ENCODE measurements at places on chromosomes 6 and 20.

DNA sequence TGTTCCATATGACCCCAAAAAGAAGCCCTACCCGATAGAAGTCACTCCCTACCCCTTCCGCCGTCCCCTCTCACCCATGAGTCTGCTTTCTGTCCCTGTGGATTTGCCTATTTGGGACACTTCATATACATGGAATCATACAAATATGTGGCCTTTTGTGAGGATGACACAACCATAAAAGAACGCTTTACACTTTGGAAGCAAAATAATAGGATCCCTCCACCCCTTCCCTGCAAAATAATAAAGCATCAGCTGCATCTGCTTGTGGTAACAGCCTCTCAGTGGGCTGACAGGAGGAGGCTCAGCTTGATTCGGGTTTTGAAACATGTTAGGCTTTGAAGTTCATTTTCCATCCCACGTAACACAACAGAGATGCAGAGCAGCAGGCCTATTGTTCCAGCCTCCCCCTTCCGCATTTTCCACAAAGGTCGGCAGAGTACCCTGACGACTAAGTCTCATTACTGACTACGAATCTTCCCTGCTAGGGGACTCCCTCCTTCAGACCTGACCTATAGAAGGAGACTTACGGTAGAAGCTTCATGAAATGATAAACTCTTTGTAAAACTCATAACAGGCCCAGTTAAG, 99.1 kb downstream of the ALDH8A1 start:
- no peak for DNase-seq

- DNase-seq = no peak
Measured at GRCh38 chr20:46388201-46388836, 18.1 kb downstream of the ELMO2 start.

GRCh38 chr6:166553563-166554271, 32.8 kb downstream of the RAMACL start:
- peak; percentile 35 for DNase-seq

DNA sequence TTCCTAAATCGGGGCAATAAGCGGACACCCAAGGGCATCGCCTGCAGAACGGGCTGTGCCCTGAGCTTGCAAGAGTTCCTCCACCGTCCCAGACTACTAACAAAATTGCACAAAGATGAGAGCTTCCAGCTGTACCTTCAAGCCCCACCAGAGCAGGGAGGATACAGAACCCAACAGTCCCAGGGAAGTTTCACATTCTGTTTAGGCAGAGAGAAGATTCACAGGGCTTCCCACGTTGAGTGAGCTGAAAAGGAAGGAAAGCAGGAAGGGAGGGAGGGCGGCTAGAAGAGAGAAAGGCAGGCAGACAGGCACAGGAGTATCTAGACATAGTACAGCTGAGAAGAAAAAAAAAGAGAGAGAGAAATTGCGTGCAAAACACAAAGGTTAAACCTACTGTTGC, 112.6 kb upstream of the AFDN start:
- no peak for DNase-seq

DNA sequence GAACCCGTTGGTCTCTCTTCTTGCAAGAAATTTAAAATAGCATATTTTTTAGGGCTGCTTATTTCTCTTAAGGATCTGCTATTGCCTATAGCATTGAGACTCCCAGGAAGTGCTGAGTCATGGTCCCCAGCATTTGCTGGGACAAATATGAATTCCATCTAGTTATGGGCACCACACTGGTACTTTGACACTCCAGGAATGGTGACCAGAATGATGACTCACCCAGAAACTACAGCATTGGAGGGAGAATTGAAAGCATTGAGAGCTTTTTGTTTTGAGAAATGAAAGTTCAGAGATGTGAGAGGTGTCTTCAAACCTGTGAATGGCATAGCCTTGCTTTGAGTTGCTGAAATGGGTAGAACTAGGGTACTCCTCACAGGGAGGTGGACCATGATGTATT, 699.7 kb downstream of the DHX35 start:
- peak; percentile 19 for DNase-seq

DNA sequence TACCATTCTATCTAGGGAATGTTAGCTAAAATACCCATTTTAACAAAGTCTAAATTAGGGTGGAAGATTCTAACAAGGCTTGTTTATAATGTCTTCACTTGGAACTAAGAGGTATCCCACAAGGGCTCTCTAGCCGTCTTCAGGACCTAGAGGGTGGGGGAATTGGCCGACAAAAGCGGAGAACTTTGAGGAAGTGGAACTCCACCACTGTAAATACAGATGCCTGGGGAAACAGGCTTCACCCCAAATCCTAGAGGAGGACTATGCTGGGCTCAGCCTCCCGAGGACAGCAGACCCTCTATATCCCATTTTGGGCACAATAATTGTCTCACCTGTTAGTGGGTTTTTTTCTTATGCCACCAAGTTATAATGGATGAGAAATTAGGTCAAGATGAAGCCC, 58.0 kb upstream of the TFB1M start:
- DNase-seq = no peak

DNA sequence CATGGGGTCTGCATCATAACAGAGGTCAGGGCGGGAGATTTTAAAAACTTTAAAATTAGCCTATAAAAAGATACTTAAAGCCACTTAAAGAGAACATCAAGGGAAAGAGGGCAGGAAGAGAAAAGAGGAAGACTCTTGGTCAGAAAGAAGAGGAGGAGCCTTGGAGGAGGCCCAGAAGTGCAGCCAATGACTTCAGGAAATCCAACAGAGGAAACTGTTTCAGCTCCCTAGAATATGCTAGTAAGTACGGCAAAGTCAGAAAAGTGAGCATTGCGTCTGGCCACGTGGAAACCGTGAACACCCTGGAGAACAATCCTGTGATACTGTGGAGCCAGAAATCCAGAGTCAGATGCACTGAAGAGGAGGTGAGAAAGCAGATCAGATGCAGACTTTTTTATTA, 22.5 kb upstream of the NHSL1 start:
- no peak for DNase-seq

DNA sequence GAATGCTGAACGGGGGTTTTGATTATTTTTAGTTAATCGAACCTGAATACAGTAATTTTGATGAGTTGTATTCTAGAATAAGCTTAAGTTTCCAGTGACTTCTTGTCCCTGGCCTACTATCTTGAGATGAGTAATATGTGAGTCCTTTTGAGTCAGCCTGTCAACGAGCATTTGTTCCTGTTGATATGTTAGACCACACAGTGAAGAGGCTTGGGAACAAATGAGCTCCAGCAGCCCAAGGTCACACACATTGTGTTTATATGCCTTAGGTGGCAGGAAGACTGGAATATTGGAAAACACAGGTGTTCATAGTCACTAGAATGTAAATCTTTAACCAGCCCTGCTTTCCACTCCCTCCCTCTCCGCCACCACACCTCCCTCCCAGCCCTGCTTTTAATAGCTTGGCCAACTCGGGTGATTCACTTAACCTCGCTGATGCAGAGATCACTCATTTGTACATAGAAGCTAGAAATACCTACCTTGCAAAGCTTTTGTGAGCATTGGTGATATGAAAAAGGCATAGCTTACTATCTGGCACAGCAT, 9.1 kb downstream of the SMPDL3A start:
- peak; percentile 4 for DNase-seq

DNA sequence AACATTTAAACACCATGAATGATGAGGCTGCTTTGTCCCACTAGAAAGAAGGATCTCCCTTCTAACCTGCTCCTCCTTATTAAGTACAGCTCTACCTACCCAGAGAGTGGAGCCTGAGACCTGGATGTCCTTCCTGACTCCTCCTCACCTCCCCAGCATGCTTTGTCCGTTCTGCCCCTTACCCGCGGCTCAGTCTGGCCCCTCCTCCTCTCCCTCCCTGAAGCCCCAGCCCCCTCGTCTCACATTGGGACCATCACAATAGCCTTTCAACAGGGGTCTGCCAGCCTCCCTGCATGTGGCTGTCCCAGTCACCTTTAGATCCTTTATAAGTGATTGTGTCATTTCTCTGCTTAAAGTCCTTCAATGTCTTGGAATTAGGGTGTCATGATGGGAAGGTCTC, 72.5 kb downstream of the DZANK1 start:
- DNase-seq = no peak

DNA sequence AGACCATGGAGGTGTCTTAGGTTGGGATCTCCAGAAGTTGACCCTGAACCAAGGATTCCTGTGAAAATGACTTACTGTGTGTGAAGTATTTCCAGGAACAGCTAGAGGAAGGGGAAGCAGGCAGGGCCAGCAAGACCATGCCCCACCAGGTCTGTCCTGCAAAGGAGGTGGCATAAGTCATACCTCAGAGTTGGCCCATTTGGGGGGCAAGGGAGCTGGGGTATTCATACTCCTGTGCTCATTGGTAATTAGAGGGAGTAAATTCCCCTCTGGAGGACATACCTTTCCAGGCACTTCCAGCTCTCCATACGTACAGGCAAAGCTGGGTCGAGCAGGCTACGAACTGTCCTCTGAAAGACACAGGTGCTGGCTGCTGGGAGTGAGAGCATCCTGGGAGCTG, 72.4 kb downstream of the STK35 start:
- DNase-seq = no peak

DNA sequence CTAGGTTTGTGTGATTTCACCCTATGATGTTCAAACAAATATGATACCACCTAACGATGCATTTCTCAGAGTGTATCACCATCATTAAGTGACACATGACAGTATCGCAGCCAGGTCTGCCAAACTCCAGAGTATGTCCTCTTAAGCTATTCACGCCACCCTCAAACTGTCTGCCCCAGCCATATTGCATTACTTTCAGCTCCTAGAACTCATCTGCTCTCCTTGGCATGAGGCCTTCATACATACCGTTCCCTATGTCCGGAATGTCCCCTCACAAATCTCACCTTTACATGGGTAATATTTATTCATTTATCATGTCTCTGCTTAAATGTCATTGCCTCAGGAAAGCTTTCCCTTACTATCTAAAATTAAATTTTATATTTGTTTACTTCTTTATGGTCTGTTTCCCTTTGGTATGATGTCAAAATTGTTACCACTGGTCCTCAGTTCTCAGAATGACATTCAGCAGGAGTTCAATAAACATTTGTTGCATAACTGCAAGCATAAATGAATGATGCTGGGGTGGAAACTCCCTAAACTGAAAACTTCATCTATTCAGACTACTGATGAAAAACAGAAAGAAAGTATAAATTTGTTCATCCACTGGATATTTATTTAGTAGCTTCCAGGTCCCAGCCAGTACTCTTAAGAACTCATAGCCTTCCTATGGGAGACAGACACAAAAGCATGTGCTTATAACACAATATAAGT, 3.2 kb downstream of the SESN1 start:
- no peak for DNase-seq

GRCh38 chr6:63496361-63496804, 75.9 kb upstream of the LOC128125822 start:
- DNase-seq = no peak

DNA sequence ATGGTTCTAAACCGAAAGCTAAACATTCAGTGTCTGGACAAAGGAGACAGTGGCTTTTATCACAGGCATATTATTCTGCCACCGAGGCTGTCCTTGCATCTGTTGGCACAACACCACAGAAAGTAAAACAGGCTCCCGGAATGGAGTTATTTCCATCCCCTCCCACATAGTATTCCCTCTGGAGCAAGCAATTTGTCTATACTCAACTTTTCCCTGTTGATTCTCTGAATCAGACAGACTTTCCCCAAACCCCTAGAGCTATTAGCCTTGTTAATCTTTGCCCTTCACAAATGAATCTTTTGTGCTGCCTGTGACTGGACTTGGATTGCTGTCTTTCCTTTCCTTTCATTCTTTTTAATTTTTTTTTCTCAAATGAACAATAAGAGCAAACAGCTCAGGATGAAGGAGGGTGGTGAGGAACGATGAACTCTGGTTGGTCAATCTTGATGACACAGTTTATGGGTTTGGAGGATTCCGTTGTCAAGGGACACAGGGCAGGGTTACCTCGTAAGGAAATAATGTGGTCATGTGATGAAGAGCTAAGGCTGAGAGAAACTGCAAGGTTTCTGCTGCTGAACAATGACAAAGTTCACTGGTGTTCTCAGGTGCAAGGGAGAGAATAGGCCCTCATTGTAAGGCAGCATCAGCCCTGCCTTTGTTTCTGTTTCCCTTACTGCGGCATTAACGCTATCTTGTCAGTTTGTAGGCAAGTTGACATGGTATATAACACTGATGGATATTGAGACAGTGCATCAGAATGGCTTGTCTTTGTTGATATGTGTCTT, 275.0 kb upstream of the BMP2 start:
- no peak for DNase-seq

DNA sequence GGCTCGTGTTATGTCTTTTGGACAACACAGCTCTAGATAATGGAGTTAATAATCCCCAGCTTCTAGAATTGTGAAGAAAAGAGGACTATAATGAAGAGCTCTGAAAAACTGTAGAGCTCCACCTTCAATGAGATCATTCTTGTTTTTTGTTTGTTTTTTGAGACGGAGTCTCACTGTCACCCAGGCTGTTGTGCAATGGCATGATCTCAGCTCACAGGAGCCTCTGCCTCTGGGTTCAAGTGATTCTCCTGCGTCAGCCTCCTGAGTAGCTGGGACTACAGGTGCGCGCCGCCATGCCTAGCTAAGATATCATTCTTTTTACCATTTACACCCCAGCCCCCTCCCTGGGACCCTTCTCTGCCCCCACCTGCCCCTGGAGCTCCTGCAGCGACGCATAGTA, 36.6 kb downstream of the ERGIC3 start:
- no peak for DNase-seq

DNA sequence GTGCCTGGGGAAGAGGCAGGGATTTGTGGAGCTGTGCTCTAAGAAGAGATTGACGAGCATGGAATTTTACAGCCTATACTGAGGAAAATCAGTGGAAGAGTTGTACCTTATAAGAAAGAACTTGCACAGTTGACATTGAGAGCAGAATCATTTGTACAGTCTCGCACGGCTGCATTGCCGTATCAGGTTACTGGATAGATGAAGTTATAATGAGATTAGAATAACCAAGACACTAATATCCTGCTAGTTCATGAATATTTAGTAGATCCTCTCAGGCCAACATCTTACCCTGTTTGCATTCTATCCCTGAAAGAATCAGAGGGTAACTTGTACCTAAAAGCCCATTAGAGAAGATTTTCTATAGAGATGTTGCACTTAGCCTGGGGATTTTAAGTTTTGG, 447.1 kb downstream of the PREX1 start:
- no peak for DNase-seq

- DNase-seq = no peak
Measured at GRCh38 chr20:46213946-46214823, 94.1 kb downstream of the CDH22 start.

DNA sequence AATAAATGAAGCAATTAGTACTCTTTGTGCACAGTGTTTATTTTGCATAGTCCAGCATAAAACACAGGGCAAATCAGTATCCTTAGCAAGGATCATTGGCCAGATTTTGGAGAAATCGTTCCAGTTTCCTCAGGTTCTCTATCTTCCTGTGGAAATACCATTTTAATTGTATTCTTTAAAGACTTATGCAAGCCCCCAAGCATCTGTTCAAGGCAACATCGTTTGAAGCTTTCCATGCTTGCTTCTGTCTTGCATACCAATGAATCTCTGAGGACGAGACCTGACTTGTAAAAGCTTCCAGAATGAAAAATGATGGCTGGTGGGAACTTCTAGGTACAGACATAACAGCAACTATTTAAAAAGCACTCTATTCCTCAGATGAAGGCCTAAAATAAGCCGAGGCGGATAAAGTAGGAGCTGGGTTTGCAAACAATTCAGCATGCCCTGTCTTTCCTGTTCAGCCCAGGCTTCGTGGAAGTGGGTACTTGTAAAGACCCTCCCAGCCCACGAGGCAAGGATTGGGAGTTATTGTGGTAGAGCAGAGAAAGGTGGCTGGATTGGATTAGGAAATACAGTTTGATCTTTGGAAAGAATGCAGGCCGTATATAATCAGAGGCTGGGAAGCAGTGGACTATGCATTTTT, 21.6 kb downstream of the NRSN1 start:
- no peak for DNase-seq

GRCh38 chr6:108839083-108839642, 9.1 kb upstream of the ARMC2 start:
- no peak for DNase-seq

- DNase-seq = no peak
Measured at GRCh38 chr6:82891076-82891475, 174.6 kb downstream of the UBE3D start.

Measured in H54 (cell line).